ENCODE measurements at places on chromosomes 11 and 22. TPM values are rescaled to one million over a fixed set of nuclear protein-coding genes. Genes with fewer than 3 reads are reported as not detected.

- no peak for DNase-seq
Observed at GRCh38 chr22:29393019-29393608, 4.7 kb upstream of the AP1B1 start.

GRCh38 chr22:44730490-44731356 is 21.7 kb upstream of the ARHGAP8 start:
- no peak for DNase-seq

- peak; percentile 28 for DNase-seq
Observed at GRCh38 chr22:28442711-28443525, 236.7 kb downstream of the TTC28 start.

- no peak for DNase-seq
Observed at GRCh38 chr11:31805037-31805628, 6.0 kb downstream of the PAX6 start.

DNA sequence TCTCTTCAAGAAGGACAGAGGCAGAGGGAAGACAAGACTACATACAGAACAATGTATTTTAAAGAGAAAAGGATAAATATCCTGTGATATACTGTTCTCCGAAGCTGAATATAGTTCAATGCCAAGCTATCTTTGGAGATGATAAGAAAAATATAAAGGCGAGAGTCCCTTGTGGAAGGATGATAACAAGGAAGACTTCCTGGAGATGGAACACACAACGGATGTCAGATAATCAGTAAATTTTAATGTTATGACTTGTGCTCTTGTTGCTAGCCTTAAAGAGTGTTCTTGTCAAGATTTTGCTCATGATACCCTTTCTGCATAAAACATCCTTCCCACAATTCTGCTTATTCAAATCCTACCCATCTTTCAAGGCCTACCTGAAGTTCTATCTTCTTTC is 6.8 kb upstream of the CTR9 start:
- no peak for DNase-seq

The LMO1 gene
- total RNA-seq, result not detected

DNA sequence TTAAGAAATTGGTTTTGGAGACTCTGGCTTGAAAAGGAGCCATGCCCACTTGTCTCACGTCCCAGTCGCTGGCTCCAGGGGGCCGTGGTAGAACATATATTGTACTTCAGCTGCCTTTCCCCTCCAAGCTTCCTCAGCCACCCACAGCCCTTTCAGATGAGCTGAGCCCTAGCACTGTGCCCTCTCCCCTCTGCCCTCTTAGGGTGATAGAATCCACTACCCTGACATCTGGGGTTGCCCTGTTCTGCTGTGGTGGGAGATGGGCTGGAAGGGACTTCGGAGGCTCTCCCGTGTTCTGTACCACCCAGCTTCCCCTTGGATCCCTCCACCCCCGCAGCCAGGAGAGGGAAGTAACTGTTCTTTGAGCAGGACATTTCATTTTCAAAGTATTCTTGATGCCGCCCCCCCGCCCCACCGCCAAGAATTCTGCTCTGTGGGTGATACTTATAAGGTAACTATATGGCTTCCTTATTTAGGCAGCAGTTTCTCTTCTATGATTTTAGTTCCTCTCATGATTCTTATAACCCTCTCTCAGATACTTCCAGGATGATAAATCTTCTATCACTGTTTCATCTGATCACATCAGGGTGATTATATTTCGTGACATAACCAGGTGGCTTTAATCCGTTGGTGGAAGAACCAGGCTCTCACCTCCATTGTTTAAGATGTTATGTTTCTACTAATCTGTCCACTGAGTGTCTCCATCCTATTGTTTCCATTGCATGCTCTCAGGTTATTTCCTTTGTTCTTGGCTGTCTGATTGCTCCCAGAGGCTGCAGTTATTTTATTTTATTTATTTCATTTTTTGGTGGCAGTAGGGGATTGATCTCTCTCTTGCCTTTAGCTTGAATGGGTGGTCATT is 24.1 kb downstream of the ZBTB16 start:
- no peak for DNase-seq

The PLEKHB1 gene
- 61.9 TPM for total RNA-seq

The GLYATL1 gene
- not detected for total RNA-seq

DNA sequence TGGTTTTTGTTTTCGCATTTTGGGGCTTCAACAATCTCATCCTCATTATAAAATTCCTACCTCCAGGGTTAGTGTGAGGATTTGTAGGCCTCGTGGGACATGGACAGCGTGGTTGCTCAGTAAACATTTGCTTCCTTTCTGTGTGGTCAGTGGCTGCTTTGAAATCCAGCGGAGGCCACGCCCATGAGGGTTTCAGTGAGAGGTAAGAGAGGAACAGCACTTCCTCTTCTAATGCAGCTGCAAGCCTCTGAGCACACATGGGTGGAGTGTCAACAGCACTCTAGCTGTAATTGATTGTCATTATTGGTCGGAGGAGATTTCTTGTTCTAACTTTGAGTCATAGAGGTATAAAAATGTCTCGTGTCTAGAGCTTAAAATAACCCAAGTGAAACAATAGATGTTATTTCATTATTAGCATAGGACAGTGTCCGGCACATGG is 6.0 kb upstream of the ARHGAP42 start:
- DNase-seq, result peak; percentile 37

GRCh38 chr22:45314786-45315185 is 5.1 kb downstream of the FAM118A start:
- DNase-seq, result no peak

The ISX gene
- total RNA-seq, result not detected

GRCh38 chr11:85021058-85021457 is 606.1 kb downstream of the DLG2 start:
- DNase-seq, result no peak

- peak; percentile 21 for DNase-seq
Observed at GRCh38 chr11:134607963-134608750, 196.1 kb upstream of the B3GAT1 start.

The NAALADL1 gene
- 21.5 TPM for total RNA-seq

GRCh38 chr11:122085712-122086111 is 30.3 kb downstream of the BLID start:
- no peak for DNase-seq

The DSCAML1 gene
- 0.54 TPM for total RNA-seq

DNA sequence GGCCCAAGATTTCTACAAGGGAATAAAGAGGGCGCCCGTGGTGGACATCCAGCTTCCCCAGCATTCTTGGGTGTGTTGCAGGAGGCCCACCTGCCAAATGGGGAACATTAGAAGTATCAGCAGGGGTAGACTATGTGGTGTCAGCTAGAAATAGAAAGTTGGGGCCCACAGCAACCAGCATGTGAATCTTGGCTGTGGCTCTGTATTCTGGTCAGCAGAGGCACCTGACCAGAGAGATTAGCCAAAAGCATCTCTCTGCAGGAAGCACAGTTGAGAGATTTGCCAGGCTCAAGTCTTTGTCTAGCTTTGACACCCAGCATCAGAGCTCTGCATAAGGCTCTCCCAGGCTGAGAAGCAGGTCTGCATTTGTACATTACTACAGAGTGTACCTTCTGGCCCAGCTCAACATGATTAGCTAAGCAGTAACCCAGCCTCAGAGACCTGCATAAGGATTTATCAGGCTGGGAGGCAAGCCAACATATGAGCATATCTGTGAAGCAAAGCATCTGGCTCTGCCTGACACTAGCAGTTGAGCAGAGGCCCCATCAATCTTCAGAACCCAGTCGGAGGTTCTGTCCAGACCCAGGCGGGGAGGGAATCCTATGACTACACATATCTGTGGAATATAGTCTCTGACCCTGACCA is 79.9 kb downstream of the MS4A13 start:
- no peak for DNase-seq

DNA sequence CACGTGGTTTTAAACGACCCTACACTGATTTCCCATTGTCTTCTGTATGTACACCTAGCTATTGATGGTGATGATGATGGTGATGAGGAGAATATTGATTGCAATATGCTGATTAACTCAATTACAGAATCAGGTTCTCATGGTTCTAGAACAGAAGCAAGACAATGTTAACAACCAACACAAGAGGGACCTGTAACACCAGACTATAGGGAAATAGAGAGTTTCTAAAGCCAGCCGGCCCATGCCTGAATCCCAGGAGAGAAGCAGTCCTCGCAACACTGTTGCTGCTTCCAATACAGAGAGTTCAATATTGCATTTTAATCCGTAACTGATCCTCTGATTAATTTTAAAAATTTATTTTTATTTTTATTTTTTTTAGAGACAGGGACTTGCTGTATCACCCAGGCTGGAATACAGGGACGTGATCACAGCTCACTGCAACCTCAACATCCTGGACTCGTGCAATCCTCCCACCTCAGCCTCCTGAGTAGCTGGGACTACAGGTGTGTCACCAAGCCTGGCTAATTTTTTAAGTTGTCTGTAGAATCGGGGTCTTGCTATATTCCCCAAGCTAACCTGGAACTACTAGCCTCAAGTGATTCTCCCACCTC is 22.2 kb upstream of the UBASH3B start:
- peak; percentile 45 for DNase-seq

The COA4 gene
- 95.2 TPM for total RNA-seq

DNA sequence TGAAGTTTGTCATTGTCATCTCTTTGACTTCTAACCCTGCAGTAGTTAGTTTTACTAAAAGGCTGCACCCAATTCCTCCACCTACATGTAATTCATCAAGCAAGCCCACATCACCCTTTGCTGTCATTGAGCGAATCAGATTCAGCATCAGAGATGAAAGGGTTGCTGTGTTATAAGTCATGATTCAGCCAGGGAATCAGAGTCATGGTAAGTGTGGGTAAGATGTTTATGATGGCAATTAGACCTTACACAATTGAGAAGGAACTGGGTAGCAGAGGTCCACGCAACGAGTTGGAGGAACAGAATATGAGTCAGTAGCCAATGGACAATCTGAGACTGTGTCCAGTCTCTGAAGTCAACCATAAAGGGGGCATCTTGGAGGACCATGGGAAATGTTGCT is 162.8 kb upstream of the SNX19 start:
- DNase-seq, result no peak

GRCh38 chr11:36471577-36471976 is 38.5 kb downstream of the TRAF6 start:
- no peak for DNase-seq

GRCh38 chr11:64245797-64246620 is 734 bp downstream of the PPP1R14B start:
- DNase-seq, result peak; percentile 74

The C11orf97 gene
- total RNA-seq, result not detected

GRCh38 chr11:57792870-57793269 is 31.3 kb downstream of the CTNND1 start:
- no peak for DNase-seq

DNA sequence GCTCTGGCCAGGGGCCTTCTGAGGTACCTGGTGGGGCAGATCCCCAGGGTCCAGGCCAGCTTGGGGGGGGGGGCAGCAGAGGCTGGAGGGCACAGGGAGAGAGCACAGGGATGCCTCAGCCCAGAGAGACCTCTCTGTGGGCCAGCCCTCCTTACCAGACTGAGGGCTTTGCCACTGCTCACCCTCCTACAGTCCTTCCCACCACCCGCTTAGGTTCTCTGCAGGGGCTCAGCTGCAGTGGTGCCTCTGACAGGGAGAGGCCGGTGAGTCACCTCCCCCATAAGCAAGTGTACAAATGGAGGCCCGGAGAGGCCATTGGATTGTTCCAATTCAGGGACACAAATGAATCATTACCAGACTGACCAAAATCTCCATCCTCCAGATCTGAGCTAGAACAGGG is 68.1 kb upstream of the LMO1 start:
- no peak for DNase-seq

The GALNT18 gene
- 88.5 TPM for total RNA-seq

- DNase-seq, result no peak
Observed at GRCh38 chr11:125387901-125388300, 108.2 kb downstream of the FEZ1 start.

- DNase-seq, result no peak
Observed at GRCh38 chr11:91966368-91966767, 258.2 kb upstream of the FAT3 start.

- DNase-seq, result no peak
Observed at GRCh38 chr11:133946541-133947318, 10.0 kb downstream of the IGSF9B start.

The DNAJB7 gene
- total RNA-seq, result 0.27 TPM

GRCh38 chr11:75342231-75342918 is 9.1 kb downstream of the ARRB1 start:
- no peak for DNase-seq

The MAJIN gene
- not detected for total RNA-seq

DNA sequence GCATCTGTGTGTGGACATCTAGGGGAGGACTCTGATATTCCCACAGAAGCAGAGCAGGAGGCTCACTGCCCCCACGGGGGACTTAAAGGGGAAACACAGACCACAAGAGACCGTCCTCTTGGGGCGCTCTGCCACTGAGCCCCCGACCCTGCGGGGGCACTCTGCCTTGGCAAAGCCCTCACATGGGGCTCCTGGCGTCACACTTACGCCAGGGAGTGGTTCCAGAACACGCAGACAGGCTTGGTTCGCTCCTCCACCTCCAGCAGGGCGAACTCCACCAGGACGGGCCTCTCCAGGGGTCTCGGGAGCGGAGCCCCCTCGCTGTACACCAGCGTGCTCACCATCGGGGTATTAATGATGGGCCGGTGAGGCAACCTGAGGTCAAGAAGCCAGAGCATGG is 45.1 kb downstream of the TRMU start:
- no peak for DNase-seq

GRCh38 chr11:72950685-72951084 is 136.5 kb downstream of the ATG16L2 start:
- DNase-seq, result no peak

All from thyroid gland (tissue), 4 donors.